CD4-positive, alpha-beta T cell treated with Interleukin-1 beta for 1 hour (primary cell): ENCODE measurements at places on chromosomes 11 and 22.

DNA sequence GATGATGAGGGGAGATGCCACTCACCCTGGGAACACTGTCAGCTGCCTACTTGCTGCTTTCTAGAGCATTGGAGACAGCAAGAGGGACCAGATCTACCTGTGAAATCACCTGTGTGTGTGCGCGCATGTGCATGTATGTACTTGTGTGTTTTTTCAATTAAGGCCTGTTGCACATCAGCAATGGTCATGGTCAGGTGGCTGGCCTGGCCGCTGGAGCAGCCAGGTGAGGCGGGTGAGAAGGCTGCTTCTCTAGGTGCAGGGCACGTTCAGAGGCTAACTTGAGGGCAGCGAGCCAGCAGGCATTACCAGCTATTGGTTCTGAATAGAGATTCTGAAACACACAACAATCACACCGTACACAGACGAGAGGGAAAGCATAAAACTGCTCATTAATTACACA lies 65.1 kb downstream of the PARVG start:
- no peak for DNase-seq

DNA sequence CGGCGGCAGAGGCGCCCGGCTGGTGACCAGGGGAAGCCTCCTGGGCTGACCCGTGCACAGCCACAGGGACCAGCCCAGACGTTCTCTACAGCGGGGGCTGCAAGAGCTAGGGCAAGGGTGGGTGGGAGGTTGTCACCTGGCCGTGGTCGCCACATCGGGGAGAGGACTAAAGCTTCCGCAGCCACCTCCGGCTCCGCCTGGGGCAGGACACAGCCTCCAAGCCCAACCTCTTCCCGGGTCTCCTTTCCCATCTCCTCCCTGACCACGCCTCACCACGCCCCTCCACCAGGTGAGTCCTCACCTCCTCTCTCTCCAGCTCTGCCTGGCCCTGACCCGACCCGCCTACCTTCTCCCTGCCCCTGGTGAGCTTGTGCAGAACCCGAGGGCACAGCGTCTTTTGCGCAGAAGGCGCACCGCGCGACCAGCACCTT lies 75.9 kb upstream of the LMO1 start:
- DNase-seq: no peak

DNA sequence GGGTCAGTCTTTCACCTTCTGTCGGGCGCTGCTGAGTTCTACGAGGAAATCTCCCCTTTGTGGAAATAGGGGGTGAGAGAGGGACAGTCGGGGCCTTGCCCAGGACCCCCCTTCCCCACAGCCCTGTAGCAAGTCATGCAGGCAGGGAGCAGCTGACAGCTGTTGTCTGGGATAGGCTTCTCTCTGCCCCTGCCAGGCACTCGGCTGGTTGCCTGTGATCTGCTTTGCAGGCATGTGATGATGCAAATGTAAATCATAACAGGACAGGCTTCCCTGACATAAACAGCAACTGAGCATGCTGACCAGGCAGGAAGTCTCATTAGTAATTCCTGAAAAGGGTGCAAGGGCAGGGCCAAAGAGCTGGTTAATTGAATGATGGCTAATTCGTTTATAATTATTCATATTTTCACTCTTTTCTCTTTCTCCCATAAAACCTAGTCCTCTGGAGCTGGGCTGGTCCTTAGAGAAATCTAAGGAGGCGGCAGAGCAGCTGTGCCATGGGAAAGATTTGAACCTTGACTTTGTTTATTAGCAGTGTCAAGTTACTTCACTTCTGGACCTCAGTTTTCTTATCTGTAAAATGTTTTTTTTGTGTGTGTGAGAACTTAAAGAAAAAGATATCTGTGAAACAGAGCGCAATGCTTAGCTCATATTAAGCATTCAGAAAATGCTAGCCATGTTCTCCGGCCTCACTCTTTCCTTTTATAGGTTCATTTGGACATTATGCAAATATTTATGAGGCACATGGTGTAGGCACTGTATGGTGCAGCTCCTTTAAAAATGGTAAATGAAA lies 129.7 kb downstream of the LDLRAD3 start:
- DNase-seq: no peak

GRCh38 chr22:36733271-36733670 lies 29.7 kb upstream of the CACNG2 start:
- DNase-seq: no peak

GRCh38 chr22:37239336-37240239 lies 4.5 kb downstream of the RAC2 start:
- DNase-seq: no peak

GRCh38 chr11:111406589-111406988 lies 27.5 kb upstream of the POU2AF1 start:
- no peak for DNase-seq

DNA sequence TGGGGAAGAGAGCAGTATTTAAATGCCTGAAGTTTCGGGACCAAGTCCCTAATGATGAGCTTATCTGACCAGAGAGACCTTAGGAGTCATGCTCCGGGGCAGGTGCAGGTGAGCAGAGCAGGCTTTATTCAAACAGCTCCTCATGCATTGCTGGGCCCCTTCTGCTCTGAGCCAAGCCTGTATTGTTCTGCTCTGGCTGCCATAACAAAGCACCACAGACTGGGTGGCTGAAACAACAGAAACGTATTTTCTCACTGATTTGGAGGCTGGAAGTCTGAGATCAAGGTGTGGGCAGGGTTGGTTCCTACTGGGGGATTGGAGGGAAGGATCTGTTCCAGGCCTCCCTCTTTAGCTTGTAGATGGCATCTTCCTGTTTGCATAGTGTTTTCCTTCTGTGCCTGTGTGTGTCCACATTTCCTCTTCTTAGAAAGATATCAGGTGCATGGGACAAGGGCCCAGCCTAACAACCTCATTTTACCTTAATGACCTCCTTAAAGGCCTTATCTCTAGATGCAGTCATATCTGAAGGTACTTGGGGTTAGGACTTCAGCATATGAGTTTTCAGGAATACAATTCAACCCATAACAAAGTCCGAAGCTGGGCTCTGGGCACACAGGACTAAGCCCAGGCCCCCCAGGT lies 97.1 kb upstream of the PARVA start:
- no peak for DNase-seq

- DNase-seq: no peak
Measured at GRCh38 chr11:2534957-2535672, 90.3 kb downstream of the KCNQ1 start.

DNA sequence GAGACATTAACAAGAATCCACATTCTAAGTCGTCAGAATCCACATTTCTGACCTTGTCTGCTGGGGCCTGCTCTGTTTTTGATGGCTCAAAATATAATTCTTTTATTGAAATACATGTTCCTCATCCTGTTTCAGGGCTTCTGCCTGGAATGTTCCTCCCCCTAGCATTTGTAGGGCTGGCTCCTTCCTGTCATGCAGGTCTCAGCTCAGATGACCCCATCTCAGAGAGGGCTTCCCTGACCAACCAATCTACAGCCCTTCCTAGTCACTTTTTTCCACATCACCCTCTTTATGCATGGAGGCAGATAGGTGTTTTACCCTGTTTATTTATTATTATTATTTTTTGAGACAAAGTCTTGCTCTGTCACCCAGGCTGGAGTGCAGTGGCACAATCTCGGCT lies 14.8 kb downstream of the TMEM123 start:
- DNase-seq: no peak

DNA sequence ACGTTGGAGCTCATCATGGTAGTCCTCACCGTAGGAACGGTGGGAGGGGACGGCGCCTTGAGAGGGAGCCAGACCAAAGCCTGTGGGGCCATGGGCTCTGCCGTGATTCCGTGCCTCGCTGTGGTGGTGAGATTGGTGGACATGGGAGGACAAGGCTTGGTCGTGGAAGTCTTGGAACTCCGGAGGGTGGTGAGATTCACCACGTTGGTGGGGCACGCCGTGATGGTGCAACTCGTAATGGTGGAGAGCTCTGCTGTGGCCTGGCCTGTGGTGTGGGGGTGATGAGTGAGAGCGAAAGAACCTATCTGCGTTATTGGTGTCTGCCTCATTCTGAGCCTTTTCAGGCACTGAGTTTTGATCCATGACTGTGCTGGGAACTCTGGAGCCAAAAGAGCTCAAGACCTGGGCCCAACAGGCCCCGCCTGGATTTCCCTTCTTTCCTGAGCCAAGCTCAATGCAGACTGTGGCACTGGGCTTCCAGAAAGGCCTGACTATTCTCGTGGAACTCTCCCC lies at the start of gene CATSPER1:
TSS of gene CATSPER1 (minus strand) at position 463 of the 513 bp plus-strand sequence. CDS start at position 363, 100 bp downstream.
- no peak for DNase-seq

- no peak for DNase-seq
Measured at GRCh38 chr11:43145653-43146052, 166.1 kb upstream of the API5 start.

- DNase-seq: no peak
Measured at GRCh38 chr11:72777755-72778278, 16.0 kb downstream of the STARD10 start.

GRCh38 chr11:64684357-64684756 lies 38.6 kb downstream of the NRXN2 start:
- no peak for DNase-seq

DNA sequence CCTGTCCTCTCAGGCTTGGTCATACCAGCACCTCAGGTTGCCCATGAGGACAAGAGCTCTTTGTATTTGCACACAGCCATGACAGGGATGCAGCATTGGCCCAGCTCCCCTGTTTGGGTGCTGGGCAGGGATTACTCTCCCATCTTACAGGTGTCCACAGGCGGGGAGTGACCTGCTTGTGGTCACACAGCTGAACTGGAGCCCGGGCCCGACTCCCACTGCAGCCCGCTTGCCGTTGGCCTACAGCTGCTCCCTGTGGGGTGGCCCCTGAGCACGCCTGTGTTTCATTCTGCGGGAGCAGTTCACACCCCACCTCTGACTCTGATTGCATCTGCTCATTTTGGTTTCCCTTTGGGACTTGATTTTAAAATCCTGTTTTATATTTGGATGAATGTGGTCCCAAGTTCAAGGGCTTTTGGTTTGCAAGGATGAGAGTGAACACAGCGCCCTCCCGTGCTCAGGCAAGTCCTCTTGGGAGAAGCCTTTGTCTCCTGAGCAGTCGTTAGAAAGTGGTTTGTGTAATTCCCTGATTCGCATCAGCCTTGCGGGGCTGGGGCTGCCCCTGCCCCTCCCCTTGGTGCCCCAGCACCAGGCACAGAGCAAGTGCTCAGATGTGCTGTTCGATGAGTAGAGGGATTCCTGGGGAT lies 9.3 kb downstream of the PICK1 start:
- no peak for DNase-seq

GRCh38 chr11:27354359-27354965 lies 8.6 kb downstream of the CCDC34 start:
- no peak for DNase-seq

DNA sequence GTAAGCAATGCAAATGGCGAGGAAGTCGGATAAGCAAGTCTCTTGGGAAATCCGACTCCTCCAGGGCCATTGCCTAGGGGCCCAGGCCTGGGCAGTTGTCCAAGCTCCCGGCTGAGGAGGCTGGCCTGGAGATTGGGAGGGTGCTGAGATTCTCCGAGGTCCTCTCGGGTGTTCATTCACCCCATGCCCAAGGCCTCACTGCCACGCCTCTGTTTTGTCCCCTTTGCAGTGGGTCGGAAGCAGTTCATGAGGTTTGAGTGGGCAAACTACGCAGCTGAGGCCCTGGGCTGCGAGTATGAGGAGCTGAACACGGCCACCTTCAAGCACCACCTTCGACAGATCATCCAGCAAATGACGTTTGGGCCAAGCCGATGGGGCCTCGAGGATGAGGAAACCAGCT lies 81.3 kb downstream of the MYO18B start:
- DNase-seq: no peak

DNA sequence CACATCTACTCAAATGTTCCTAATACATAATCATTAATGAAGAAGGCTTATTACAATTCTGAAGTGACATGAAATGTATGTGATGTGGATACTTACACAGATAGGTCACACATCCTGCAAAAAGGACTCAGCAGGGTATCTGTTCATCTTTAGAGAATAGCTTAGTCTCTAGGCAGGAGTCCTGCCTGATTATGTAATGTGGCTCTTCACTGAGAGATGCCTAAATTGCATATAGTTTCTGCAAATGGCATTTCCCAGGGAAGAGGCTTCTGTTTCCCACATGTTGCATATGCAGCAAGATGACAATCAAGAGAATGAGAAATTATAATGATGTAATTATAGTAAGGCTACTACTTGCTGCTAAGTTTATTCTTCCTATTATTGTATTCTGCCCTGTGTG lies 58.8 kb upstream of the SLC36A4 start:
- DNase-seq: no peak

GRCh38 chr11:118100691-118101232 lies 14.0 kb upstream of the SMIM35 start:
- DNase-seq: no peak

DNA sequence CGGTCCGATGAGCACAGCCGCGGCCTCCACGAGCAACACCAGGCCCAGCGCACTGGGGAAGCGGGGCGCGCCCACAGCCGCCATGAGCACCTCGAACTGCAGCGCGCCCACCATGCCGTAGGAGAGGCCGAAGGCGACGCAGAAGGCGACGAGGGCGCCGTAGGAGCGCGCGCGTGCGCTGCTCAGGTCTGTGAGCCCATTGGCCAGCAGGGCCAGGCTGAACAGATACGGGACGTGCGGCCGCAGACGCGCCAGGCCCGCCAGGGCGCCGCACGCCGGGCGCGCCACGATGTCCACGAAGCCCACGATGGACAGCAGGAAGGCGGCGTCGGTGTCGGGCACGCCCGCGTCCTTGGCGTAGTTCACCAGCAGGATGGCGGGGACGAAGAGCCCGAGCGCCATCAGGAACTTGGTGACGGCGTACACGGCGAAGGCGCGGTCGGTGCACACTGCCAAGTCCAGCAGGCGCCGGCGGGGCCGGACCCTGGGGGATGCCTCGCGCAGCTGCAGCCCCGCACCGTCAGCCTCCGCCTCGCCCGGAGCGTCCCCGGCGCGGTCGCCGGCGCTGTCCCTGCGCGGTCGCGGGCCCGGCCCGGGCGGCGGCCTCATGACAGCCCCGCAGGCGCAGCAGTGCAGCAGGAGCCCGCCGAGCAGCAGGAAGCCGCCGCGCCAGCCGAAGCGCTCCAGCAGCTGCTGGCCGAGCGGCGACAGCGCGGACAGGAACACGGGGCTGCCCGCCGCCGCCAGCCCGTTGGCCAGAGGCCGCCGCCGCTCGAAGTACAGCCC lies 2.9 kb downstream of the SLC16A8 start:
- DNase-seq: no peak

DNA sequence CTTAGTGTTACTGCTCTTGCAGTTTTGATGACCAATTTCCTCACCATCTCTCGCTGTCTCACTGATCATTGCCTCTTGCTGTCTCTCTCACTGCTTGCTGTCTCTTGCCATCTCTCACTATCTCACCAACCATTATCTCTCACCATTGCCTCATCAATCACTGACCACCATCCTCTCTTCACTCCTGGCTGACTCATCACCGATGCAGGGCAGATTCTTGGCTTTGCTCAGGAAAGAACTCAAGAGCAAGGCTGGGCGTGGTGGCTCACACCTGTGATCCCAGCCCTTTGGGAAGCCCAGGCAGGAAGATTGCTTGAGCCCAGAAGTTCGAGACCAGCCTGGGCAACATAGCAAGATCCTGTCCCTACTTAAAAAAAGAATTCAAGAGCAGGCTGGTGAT lies 66.3 kb upstream of the SYN3 start:
- no peak for DNase-seq

DNA sequence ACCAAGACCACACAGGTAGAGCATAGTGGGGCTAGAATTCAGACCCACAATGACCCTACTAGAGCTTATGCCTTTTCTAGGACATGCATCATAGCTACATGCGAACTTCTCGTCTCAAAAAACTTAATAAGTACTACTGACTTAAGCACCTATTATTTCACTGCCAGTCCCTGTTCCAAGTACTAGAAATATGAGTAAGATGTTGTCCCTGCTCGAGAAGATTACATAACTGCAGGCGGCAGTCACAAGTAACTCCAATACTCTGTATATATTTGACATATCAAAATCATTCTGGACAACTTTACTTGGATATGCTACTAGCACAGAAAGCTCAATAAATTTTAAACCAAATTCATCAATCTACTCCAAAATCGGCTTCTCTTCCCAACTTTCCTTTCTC lies 235.0 kb downstream of the TTC28 start:
- DNase-seq: no peak
